ENCODE measurements at places on chromosomes 11 and 22. TPM values are rescaled to one million over a fixed set of nuclear protein-coding genes. Genes with fewer than 3 reads are reported as not detected.

NCF4 gene
- not detected for total RNA-seq

RBM4B gene
- total RNA-seq, result 22.9 TPM

KCNE3 gene
- total RNA-seq, result 5.2 TPM

TBX10 gene
- total RNA-seq, result not detected

ASPHD2 gene
- total RNA-seq, result 1.00 TPM

POLR2F gene
- total RNA-seq, result 34.7 TPM

FXYD2 gene
- not detected for total RNA-seq

CBLIF gene
- total RNA-seq, result not detected

LUZP2 gene
- total RNA-seq, result 0.11 TPM

SMIM38 gene
- 0.11 TPM for total RNA-seq

APOA4 gene
- total RNA-seq, result not detected

OR5P2 gene
- not detected for total RNA-seq

GAL3ST1 gene
- 0.11 TPM for total RNA-seq

OMP gene
- 0.75 TPM for total RNA-seq

CEP126 gene
- total RNA-seq, result 1.6 TPM

SCN2B gene
- not detected for total RNA-seq

TRIM29 gene
- 0.11 TPM for total RNA-seq

POTEH gene
- total RNA-seq, result not detected
